Renal cortical epithelial cell (primary cell): ENCODE measurements at places on chromosomes 7 and 10. TPM values are rescaled to one million over a fixed set of nuclear protein-coding genes. Genes with fewer than 3 reads are reported as not detected.

IGFBP1 gene
- total RNA-seq: 0.15 and 0.17 TPM in 2 replicates

GRCh38 chr7:13850185-13850752, 139.2 kb downstream of the ETV1 start:
- DNase-seq: peak; percentile 100

GNGT1 gene
- 0.05 TPM in 1 of 2 replicates, not detected in the other for total RNA-seq

- no peak for DNase-seq
These were observed 266.4 kb upstream of the FZD8 start for GRCh38 chr10:35908451-35908850.

GRCh38 chr10:102153093-102153620, 968 bp downstream of the NOLC1 start:
- no peak for DNase-seq

DNA sequence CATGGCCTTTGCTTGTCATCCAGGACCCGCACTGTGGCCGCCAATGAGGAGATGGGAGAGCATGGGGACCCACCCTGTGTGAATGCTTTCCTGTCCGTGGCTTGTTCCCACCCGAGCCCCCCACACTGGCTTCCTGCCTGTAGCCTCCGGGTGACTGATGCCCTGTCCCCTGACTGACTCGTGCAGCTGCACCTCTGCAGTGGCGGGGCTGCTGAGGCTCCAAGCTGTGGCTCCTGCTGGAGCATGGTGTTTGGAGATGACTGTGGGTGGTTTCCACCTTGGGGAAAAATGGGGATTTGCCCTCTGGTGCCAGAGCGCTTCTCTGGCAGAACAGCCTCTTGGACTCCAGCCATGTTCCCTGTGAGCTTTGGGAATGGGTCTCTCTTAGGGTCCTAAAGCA, 2.1 kb downstream of the CAMK1D start:
- no peak for DNase-seq

- DNase-seq: no peak
These were observed 87.3 kb upstream of the DIP2C start for GRCh38 chr10:776772-777171.

WNT2 gene
- 0.35 TPM in 1 of 2 replicates, not detected in the other for total RNA-seq

UCMA gene
- not detected in 2 replicates for total RNA-seq

- DNase-seq: no peak
These were observed 5.0 kb upstream of the CALML5 start for GRCh38 chr10:5504146-5505072.

GRCh38 chr7:132881317-132881716, 200.6 kb downstream of the CHCHD3 start:
- DNase-seq: no peak

TRPV6 gene
- total RNA-seq: 0.05 TPM in 1 of 2 replicates, not detected in the other

DNA sequence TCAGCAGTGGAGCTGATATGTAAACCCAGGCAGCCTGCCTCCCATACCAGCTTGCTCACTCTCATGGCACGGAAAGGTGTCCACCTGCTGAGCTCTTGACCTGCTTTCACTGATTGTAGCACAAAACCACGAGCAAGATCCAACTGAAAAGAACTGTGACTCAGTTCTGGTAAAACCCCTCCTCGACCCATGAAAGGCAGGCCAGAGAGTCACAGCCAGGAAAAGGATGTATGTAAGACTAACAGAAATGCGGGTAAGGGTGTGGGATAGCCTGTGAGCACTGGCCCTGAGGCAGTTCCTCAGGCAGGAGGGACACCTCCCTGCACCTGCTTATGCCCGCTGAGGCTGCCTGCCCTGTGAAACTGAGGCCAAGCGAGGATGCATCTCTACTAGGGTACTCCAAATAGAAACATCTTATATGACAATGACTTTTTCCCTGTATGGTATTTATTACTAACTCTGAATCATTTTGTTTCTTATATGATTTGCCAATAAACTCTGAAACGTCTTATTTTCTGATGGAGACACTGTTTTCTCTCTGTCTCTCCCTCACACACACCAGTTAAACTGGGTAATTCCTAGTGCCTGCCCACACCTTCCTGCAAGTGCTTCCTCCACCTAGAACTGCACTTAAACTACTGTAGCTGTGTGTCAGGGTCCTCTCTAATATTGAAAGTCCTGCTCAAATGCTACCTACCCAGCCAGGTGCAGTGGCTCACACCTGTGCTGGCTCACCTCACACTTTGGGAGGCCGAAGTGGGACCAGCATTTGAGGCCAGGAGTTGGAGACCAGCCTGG, 73.3 kb upstream of the GHITM start:
- DNase-seq: no peak

- peak; percentile 27 for DNase-seq
These were observed 355.2 kb downstream of the TNS3 start for GRCh38 chr7:47226696-47227095.

ADAP1 gene
- total RNA-seq: 4.8 and 22.4 TPM in 2 replicates

DNA sequence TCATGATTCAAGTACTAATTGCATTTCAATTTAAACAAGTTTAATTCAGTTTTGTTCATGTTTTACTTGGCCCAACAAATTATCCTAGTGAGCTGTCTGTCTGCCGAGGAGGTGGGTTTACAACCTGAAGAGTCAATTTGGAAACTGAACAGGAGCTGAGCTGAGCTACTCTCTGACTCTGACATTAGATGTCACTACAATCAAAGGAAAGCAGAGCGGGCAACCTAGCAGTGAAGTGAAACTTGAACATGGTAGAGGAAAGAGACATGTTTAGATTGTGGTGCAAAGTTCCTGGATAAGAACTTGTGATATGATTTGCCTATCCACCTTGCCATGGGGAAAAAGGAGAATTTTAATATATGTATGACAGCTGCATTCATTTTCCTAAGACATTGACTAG, 9.6 kb upstream of the AGR3 start:
- DNase-seq: peak; percentile 72

DNA sequence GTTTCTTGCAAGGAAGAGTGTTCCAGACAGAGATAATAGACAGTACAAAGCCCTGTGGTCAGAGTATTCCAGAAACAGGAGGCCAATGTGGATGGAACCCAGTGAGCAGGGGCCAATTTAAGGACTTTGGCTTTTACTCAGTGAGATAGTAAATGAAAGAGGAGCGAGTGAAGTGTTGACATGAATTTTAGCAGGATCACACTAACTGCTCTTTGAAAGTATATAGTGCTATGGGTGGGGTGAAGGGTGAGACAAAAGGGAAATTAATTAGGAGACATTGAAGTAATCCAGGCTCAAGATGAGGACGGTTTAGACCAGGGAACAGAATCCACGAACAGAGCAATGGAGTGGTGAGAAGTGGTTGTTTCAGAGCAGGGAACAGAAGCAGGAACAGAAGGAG, 62.2 kb upstream of the TES start:
- no peak for DNase-seq

DNA sequence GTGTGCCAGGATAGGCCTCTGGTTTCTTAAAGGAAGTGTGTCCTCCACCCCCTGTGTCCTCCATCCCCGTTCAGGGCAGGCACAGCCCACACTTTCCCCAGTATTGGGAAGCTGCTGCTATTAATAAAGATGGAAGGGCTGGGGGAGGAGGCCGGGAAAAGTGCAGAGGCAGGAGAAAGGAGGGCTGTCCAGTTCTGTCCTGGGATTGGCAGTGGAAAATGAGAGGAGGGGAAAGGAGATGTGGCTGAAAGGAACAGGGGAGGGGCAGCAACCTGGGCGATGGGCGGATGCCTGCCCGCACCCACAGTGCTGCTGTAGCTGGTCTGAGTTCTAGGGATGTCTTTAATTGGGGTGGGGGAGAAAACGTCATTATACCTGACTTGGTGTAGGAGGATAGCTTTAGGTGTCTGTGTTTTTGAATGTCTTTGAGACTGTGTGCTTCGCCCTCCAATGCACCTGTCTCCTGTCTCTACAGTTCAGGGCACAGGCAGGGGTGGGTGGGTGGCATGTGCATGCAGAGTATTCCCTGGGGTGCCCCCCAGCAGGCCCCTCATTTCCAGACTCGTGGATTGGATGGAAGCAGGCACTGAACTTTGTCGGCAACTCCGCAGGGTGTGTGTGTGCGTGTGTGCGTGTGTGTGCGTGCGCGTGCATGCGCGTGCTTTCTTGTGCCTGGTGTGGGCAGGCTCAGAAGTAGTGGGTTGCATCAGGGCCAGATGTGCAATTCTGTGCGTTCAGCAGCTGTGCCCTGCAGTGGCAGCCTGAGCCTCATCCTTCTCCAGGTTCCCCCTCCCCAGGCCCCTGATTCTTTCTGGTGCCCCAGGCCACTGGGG, 2.5 kb downstream of the TRIM8 start:
- no peak for DNase-seq

DNA sequence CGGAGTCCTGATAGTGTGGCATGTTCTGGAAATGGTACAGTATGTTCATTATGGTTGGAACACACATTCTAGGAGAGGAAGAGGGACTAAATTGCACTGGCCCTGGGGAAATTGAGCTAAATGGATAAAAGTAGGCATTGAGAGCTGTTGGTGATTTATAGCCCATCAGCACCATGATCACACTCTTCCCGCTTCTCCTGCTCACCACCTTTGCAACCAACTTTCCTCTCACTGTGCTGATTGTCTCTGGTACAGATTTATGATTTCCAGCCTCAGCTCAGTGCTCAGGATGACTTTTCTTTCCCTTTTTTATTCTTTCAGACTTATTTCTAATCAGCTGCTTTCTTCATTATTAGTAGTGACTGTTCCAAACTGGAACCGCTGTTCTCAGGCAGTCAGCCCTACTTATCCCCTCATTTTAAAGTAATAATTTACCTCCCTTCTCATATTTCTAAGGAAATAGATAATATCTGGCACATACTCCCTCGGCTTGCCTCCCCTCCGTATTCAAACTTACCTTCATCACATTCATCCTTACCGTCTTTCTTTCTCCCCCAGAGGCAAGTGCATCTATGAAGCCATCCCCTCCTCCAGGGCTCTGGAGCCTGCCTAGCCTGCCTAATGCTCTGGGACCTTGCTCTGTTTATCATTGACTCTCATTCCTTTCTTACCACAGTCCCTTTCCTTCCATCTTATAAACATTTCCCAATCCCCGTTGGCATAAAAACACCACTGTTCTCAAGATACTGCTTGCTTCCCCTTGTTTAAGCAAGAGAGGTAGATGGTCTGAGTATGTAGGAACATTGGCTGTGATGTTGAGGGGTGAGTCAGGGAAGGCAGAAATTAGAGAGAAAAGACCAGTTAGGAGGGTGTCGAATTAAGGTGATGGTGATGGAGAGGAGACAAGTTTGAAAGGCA, 51.6 kb upstream of the RPA3 start:
- peak; percentile 73 for DNase-seq

DNA sequence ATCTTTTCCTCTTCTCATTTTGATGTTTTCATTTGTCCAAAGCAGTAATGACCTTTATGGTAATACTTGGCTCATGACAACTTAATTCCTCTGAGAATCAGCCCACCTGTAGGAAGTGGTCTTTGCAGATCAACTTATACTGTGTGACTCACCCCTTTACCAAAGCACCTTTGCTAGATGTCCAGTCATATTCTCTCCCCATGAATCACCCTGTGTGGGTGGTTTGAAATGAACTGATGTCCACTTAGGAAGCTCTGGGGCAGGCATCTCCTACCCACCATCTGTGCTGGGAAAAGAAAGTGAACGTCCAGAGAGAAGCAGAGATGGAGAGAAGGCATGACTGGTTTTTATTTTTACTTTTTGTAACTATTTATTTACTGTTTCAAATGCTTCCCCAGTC, 410.3 kb downstream of the KIF20B start:
- DNase-seq: no peak

- DNase-seq: no peak
These were observed 274.0 kb downstream of the ELFN1 start for GRCh38 chr7:1943933-1944618.

KIAA1549 gene
- total RNA-seq: 1.0 and 10.1 TPM in 2 replicates

DNA sequence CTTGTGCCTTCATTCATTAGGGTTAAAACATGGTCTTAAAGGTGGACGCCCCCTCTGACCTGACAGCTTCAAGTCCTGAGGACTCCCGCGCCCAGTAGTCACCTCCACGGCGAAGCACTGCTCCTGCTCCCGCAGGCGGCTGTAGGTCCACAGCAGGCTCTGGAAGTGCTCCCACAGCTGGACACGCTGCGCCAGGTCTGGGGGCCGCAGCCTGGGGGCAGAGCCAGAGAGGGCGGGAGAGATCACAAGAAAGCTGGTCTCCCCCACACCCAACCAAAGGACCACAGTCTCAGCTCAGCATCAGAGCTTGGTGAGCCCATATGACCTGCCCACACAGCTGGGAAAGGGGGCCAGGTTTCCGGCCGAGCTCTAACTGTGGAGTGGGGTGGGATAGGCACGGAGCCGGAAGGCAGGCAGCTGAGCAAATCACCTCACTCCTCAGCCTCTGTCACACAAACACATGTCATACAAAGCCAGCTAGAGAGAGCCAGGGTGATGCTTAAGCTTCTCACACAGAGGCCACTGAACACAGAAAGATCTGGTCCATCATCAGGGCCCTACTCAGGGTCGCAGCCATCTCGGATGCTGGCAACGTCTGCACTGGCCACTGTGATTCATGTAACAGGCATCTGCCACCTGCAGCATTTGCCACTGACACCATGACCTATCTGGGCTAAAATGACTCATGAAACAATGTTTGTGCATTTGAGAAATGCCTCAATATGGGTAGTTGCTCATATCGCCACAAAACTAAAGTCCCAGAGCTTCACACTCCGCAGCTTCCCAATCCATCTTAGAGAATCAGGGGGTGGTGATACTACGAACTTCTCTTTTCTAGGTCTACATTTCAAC, 12.6 kb downstream of the HPS1 start:
- DNase-seq: peak; percentile 85

GRCh38 chr10:62264702-62265436, 3.8 kb downstream of the RTKN2 start:
- DNase-seq: peak; percentile 94

- DNase-seq: peak; percentile 91
These were observed 85.9 kb upstream of the GRB10 start for GRCh38 chr7:50868426-50869100.

TUBB8 gene
- not detected in 2 replicates for total RNA-seq

DNA sequence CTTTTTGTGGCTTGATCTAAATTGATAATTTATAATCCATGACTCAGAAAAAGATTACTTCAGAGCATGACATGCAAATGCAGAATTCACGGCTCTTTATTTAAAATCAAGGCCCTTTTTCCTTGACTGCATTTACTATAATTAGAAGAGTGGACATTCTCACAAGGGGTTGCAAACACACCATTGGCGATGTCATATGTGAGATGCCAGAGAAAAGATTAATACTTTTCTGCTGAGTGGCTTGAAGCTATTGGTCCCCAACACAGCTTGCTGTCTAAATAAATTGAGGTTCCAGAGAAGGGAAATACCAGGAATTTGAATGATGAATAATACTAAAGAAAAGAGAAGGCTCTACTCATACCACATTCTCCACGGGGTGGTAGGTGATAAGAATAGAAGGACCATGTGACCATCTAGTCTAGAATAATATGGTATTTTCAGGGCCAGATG, 78.7 kb upstream of the ARID5B start:
- peak; percentile 63 for DNase-seq

NRP1 gene
- 52.3 and 281 TPM in 2 replicates for total RNA-seq

GRCh38 chr7:102005933-102006480, 188.6 kb downstream of the CUX1 start:
- peak; percentile 30 for DNase-seq

DNA sequence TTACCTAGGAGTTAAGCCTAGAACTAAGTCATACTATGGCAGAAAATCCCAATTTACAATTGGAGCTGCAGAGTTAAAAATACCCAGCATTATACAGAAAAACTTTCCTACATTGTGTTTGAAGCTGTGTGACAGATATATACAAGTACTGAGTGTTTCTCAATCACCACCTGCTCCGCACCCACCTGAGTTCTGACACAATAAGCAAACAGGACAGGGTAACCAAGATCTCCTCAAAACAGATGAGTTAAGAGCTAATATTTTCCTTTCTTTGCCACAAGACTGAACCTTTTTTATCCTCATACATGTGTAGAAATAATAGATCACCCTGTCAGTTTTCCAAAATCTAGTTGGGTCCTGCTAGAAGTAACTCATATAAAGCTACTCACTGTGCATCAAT, 186.3 kb downstream of the DOCK4 start:
- no peak for DNase-seq

- no peak for DNase-seq
These were observed 43.9 kb upstream of the C1QL3 start for GRCh38 chr10:16565604-16566003.
